Thymus (tissue), 14 donors: ENCODE measurements at places on chromosomes 12 and 14. TPM values are rescaled to one million over a fixed set of nuclear protein-coding genes. Genes with fewer than 3 reads are reported as not detected.

HHIPL1 gene
- total RNA-seq, result 0.33 TPM

SLC39A5 gene
- 0.24 TPM for total RNA-seq

DIO3 gene
- total RNA-seq, result 0.24 TPM

DNA sequence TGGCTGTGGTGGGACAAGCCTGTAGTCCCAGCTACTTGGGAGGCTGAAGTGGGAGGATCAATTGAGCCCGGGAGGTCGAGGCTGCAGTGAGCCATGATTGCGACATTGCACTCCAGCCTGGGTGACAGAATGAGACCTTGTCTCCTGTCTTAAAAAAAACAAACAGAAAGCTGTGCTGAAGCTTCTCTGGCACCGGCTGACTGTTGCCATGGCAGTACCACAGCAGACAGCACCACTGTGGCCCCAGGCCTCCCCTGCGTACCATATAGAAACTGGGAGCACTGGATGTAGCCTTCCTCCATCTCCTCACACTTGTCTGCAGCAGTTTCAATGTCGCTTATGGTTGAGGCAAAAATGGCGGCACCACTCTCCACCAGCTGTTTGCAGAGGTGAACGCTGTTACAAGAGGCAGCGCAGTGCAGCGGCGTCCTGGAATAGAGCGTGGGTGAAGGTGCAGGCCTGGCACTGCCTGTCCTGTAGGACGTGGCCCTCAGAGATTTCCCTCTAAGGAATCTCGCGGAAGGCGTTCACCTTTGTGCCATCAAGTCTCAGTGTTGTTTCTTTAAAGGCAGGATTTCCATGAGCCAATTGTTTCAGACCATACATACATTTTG lies 21.9 kb downstream of the ZFYVE21 start:
- peaks cover 15% of the 10 kb centered on the region for H3K36me3 ChIP-seq
- no peak overlapping the region for H3K4me3 ChIP-seq
- no peak overlapping the region for H3K27ac ChIP-seq
- peaks cover 7% of the 10 kb centered on the region for H3K4me1 ChIP-seq

GRCh38 chr14:96762650-96763049 lies 34.5 kb upstream of the VRK1 start:
- H3K4me1 ChIP-seq, result no peaks in the 10 kb centered on the region
- H3K27ac ChIP-seq, result no peak overlapping the region
- peak; percentile 61 for DNase-seq
- H3K27me3 ChIP-seq, result no peaks in the 10 kb centered on the region

DNA sequence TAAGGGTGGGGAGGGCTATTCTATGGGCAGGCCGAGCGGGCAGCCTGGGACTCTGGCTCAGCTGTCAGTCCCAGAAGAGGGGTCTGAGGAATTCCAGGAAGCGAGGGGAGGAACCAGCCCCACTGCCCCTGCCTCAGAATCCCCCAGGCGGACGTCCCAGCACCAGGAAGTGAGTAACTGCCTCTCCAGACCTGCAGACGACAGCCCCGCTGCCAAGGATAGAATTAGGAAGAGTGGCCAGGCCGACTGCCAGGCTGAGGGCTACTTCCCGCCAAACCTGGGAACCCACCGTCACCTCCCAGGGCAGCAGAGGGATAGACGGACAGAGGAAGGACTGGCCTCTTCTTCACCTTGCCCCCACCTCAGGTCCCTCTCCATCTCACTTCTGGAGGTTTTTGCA lies 6.7 kb upstream of the BDKRB2 start:
- no peak overlapping the region for H3K27ac ChIP-seq
- H3K4me3 ChIP-seq, result no peak overlapping the region
- H3K4me1 ChIP-seq, result peaks cover 2% of the 10 kb centered on the region
- DNase-seq, result no peak

GRCh38 chr12:84596266-84596665 lies 316.3 kb downstream of the SLC6A15 start:
- no peaks in the 10 kb centered on the region for H3K4me1 ChIP-seq
- no peak overlapping the region for H3K4me3 ChIP-seq
- H3K27ac ChIP-seq, result no peak overlapping the region
- DNase-seq, result no peak

GRCh38 chr14:81211844-81212243 lies 8.9 kb downstream of the GTF2A1 start:
- no peaks in the 10 kb centered on the region for H3K4me1 ChIP-seq
- H3K27ac ChIP-seq, result no peak overlapping the region
- peaks cover 53% of the 10 kb centered on the region for H3K36me3 ChIP-seq
- DNase-seq, result peak; percentile 60

- peaks cover 5% of the 10 kb centered on the region for H3K36me3 ChIP-seq
- H3K27ac ChIP-seq, result no peak overlapping the region
- H3K4me3 ChIP-seq, result no peak overlapping the region
- H3K27me3 ChIP-seq, result no peaks in the 10 kb centered on the region
- no peak for DNase-seq
Measured at GRCh38 chr12:12182703-12183365, 84.0 kb downstream of the LRP6 start.

GRCh38 chr14:66649498-66649897 lies 141.6 kb downstream of the GPHN start:
- H3K36me3 ChIP-seq, result no peaks in the 10 kb centered on the region
- no peak for DNase-seq
- no peaks in the 10 kb centered on the region for H3K27me3 ChIP-seq
- H3K27ac ChIP-seq, result no peak overlapping the region
- no peaks in the 10 kb centered on the region for H3K4me1 ChIP-seq

- peaks cover 5% of the 10 kb centered on the region for H3K4me1 ChIP-seq
- no peak overlapping the region for H3K4me3 ChIP-seq
- H3K36me3 ChIP-seq, result peaks cover 7% of the 10 kb centered on the region
Measured at GRCh38 chr12:109577311-109577710, 3.7 kb downstream of the MVK start.

GRCh38 chr12:130719263-130719859 lies 3.3 kb upstream of the RIMBP2 start:
- no peak overlapping the region for H3K27ac ChIP-seq
- no peaks in the 10 kb centered on the region for H3K36me3 ChIP-seq
- peaks cover 34% of the 10 kb centered on the region for H3K27me3 ChIP-seq
- no peaks in the 10 kb centered on the region for H3K4me1 ChIP-seq
